ENCODE measurements at places on chromosomes 7 and 10.

- no peak for DNase-seq
These were observed 55.6 kb upstream of the SKAP2 start for GRCh38 chr7:26919906-26920493.

DNA sequence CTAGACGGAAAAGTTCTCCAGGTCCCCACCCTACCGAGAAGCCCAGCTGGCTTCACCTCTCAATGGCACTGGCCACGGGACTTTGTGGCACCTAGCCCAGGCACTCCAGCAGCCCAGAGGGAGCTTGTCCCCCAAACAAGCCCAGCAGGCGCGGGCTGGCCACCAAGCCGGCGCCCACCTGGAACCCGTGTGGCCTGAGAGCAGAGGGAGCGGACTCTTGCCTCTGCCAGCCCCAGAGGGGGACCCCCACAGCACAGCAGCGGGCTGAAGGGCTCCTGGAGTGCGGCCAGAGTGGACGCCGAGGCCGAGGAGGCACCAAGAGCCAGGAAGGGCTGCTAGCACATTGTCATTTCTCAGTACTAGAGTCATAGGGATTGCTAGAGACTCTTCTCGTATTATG, 671.4 kb downstream of the CNTNAP2 start:
- DNase-seq: no peak

GRCh38 chr10:27464993-27465392, 39.1 kb upstream of the RAB18 start:
- no peak for DNase-seq

DNA sequence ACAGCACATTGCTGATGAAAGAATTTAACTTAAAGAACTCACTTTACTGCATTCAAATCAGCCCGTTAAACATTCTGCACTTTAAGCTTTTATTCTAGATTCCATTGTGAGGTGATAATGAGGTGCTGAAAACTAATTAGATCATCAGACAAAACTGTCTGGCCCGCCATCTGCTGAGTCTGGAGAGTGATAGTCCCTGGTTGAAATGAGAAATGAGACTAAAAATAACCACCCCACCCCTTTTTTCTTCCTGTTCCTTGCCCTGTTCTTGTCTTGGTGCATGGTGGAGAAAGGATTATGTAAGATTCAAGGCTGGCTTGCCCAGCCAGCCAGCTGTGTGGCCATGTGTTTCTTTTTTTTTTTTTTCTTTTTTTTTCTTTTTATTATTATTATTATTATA, 277.0 kb upstream of the COBL start:
- no peak for DNase-seq

DNA sequence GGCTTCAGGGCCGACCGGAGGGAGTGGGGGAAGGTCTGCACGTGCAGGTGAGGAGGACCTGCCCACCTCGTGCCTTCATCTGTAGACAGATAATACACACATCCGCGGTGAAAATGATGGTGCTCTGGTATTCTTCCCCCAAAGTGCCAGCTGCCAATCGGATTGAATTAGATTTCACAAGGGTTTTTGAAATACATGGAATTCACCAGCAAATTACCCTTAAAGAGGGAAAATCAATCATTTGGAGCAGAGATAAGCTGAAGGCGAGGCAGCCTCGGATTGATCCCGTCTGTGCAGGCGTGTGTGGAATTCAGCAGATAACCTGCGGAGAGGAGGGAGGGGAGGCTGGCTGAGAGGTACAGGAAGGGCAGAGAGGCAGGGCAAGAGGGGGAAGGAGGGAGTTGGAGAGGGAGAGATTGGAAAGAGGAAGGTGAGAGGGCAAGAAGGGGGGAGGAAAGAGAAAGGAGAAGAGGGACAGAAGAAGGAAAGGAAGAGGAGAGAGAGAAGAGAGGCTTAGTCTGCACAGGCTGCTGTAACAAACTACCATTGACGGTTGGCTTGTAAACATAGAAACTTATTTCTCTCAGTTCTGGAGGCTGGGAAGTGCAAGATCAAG, 84.2 kb downstream of the C10orf105 start:
- DNase-seq: no peak

Measured in stimulated activated CD4-positive, alpha-beta T cell treated with anti-CD3 and anti-CD28 coated beads, Interleukin-4, amount 100 ng/mL, for 1 hour (primary cell).